CD8-positive, alpha-beta T cell (primary cell): ENCODE measurements at places on chromosomes 6 and 20. TPM values are rescaled to one million over a fixed set of nuclear protein-coding genes. Genes with fewer than 3 reads are reported as not detected.

GRCh38 chr20:25510721-25511120 is 74.6 kb downstream of the NINL start:
- no peak for DNase-seq

GRCh38 chr6:95785785-95786184 is 208.4 kb downstream of the MANEA start:
- DNase-seq, result no peak

CCDC170 gene
- not detected for total RNA-seq

FAM162B gene
- total RNA-seq, result not detected

GRCh38 chr6:1850121-1850839 is 240.6 kb downstream of the FOXC1 start:
- DNase-seq, result no peak

ENPP3 gene
- 0.16 TPM for total RNA-seq

- DNase-seq, result no peak
Observed at GRCh38 chr6:149061930-149062329, 255.6 kb upstream of the TAB2 start.

DNA sequence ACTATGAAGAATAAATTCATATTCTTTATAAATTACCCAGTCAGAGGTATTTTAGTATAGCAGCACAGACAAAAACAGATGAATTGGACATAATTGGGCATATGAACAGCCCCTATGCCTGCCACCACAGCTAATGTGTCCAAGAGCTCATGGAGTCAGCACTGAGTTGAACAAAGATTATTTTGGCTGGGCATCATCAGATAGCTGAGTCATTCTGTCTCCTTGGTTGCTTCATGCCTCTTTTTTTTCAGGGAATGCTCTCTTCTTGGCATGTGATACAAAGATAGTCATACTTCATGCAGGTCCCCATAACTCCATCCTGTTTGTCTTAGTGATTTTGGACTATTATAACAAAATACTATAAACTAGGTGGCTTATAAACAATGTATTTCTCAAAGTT is 275.6 kb downstream of the TENT5A start:
- DNase-seq, result no peak

DNA sequence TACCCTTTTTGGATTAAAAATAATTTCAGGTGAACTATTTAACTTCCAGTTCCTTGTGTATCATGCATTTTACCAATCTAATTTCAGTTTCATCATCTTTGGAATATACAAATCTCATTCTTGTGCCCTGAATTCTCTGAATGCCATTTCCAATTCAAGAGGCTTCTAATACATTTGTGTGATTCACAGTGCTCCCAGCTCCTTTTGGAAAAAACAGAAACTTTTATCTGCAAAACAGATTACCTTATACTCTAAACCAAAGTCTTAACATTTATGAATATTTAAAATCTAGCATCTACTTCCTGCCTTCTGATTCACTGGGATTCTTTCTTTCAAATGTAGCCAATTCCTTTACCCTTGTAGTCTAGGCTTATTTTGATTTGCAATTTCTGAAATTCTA is 11.1 kb upstream of the PEX7 start:
- DNase-seq, result no peak

DNA sequence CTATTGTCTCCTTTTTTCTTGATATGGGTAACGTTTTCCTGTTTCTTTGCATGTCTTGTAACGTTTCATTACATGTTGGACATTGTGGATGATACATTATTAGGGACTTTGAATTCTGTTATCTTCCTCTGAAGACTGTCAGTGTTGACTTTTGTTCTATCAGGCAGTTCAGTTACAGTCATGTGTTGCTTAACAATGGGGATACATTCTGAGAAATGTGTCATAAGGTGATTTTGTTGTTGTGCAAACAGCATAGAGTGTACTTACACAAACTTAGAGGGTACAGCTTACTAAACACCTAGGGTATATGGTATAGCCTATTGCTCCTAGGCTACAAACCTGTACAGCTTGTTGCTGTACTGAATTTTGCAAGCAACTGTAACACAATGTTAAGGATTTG is 64.7 kb downstream of the AK9 start:
- no peak for DNase-seq

DNA sequence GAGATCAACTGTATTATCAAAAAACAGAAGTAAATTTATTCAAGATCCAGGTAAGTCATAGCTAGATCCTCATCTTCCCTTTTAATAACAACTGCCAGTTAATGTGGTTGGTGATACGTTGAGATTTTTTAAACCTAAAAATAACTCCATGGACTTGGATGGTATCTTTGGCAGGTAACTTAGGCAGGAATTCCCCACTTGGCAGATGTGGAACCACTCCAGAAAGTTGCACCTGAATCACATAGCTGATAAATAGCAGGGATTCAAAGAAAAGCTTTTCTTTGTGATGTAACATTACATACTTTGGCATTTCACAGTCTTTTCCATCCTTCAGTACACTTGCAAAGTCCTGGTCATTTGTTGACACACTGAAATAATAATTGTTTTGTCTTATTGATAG is 62.6 kb downstream of the PRPH2 start:
- DNase-seq, result no peak

- no peak for DNase-seq
Observed at GRCh38 chr6:169379495-169380070, 125.9 kb upstream of the THBS2 start.

- no peak for DNase-seq
Observed at GRCh38 chr6:148824291-148824690, 77.5 kb downstream of the UST start.

NOX3 gene
- total RNA-seq, result not detected

DUSP22 gene
- total RNA-seq, result 22.1 TPM

FOXS1 gene
- not detected for total RNA-seq

GRCh38 chr6:109760208-109760607 is 69.1 kb downstream of the FIG4 start:
- no peak for DNase-seq

GRCh38 chr6:109306733-109307132 is 75.5 kb downstream of the CD164 start:
- DNase-seq, result no peak

FOXA2 gene
- total RNA-seq, result not detected

DNA sequence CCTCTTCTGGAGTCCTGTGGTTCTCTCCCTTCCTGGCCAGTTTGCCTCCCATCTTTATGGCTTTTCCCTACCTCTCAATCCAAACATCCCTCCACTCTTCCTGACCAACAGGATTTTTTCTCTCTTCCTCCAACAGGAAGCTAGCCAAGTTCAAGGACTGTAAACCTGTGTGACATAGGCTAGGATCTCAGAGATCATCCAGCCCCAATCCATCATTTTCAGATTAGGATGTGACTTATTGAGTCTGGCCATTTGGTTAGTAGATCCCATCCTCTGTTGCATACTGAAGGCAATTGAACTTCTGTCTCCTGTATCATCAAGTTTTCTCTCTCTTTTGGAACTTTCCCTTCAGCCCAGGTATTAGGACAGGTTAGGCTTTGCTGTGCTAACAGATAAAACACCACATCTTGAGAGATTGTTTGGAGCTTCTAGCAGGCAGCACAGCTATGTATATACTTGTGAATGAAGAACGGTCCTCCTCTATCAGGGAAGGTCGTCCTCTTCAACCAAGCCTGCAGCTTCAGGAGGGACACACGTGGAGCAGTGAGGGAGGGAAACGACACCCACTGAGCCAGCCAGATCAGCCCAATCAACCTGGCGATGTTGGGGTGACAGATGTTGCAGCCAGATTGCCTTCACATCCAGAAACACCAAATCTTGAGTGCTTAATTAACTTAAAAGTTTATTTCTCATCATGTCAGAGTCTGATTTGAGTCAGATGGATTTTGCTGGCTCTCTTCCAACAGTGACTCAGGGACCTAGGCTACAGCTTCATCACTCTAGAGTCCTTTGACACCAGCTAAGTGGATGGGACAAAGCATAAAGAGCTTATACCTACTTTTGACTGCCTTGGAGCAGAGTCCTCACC is 106.8 kb downstream of the GJA10 start:
- DNase-seq, result no peak

TENT5A gene
- 7.5 TPM for total RNA-seq

DNA sequence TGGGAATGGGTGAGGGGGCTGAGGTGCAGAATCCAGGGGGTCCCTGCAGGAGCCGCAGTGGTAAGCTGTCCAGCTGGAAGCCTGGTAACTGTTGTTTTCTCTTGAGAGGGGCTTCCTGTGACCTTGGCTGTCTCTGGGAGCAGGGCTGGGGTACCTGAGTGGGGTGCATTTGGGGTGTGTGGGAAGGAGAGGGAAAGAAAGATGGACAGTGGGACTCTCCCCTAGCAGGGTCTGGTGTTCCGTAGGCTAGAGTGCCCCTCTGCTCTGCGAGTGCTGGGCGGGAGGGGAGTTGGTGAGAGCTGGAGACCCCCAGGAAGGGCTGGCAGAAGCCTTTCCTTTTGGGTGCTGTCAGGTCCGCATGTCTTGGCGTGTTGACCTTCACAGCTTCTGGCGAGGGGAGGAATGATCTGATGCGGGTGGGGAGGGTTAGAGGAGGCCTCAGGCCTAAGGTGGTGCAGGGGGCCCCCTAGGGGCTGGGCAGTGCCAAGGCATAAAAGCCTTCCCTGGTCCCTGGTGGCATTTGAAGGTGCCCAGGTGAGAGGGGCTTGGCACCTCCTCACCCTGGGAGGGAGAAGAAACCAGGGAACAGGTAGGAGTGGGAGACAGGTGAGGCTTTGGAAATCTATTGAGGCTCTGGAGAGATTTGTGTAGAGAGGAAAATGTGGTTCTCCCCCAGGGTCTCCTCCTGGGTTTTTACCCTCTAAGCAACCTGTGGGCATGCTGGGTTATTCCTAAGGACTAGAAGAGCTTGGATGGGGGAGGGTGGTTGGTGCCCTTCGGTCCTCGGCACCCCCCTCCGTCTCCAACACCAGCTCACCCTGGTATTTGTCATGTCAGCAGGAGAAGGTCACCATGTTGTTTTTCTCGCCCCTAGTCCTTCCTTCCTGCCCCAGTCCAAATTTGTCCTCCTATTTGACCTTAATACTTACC is 3.3 kb downstream of the VEGFA start:
- DNase-seq, result peak; percentile 62

NKAPL gene
- total RNA-seq, result not detected

KIAA1755 gene
- total RNA-seq, result not detected

DNA sequence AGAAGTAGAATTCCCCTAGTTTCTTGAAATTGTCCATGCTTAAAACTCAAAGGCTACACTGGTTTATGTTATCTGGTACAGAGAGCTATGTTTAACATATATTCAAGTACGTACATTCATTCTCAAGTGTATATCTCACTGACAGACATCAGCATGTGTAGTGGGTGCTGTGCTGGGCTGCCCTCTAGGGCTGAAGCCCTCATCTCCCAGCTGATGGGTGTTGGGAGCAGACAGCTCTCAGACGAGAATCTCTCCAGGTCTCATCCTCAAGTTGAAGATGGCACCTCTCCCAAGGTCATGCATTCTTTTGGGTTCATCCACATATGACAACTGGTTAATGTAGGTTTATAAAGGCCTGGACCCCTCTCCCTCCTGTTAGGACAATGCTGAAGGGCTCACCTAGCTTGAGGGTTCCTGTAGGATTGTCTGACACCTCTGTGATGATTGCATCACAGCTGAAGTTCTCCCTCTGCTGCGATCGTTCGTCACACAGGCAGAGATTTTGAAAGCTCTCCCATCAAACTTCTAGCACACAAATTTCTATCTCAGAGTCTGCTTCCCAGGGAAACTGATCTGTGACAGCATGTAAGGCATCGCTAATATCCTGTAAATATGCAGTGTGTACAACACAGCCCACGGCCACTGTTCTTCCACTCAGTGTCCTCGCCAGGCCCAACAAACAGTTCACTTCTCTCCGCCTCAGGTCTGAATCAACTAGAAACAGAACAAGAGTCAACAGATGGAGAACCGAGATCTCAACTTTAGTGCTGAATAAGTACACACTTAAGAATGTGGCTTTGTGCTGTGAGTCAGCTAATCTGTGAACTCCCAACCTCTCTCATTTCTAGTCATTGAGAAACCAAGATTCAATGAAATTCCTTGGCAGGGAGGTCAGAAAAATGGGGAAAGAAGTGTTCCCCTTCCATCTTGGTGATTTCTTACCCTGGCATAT is 43.2 kb downstream of the PREP start:
- no peak for DNase-seq

CARMIL1 gene
- total RNA-seq, result 5.0 TPM

DNA sequence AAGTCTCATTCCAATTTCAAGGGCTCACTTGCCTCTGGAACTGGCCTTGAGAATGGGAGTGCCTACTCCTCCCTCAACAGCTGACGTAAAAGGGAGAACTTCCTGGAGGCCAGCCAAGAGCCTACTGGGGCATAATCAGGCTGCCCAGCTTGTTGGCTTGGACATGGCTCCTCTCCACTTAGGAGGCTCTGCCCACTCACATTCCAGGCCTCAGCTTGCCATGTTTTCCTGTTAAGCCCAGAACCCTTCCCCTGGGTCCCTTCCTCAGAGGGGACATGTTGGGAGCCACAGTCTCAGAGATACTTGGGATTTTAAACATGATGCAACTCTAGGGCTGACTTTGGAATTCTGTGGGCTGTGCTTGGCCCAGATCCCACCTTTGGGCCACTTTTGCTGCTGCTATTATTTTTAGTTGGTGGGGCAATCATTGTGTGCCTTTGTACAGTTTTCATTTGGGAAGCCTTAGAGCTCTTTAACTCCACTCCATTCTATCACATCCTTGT is 31.5 kb upstream of the ADTRP start:
- DNase-seq, result no peak

- DNase-seq, result no peak
Observed at GRCh38 chr6:31547727-31548543, 527 bp downstream of the NFKBIL1 start.

DNA sequence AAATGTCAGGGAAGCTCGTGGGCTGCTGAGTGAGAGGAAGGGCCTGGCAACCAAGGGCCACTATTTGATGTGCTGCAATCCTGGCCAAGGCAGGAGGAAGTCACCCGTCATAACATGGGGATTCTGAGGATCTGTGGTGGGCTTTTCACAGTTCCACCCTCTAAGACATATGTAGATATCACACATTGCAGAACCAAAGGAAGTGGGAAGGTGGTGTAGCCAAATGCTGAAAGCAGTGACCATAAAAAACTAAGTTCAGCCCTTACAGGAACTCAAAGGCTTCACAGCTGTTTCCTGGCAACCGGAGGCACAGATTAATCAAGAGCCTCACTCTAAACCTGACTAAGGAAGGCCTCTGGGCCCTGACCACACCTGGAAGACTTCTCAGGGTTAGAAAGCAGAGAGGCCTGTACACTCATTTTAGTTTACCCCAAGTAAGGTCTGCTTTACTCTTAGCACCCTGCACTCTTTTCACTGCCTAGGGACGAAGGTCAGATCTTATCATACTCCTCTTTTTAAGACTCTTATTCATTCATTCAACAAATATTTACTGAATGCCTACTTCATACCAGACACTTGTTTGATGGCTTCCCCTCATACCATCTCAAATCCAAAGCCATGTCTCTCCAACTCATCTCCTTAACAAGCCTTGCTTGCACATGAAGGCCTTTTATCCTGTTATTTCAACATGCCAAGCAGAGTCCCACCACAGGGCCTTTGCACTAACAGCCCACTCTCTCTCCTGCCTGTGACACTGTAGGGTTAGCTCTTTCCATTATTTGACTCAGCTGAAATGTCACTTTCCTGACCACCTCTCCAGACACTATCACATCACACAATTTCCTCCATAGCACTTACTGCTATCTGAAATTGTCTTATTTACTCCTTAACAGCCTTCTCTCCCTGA is 2.6 kb downstream of the UBE2V1 start:
- peak; percentile 39 for DNase-seq
